ENCODE measurements at places on chromosomes 1 and 21.

DNA sequence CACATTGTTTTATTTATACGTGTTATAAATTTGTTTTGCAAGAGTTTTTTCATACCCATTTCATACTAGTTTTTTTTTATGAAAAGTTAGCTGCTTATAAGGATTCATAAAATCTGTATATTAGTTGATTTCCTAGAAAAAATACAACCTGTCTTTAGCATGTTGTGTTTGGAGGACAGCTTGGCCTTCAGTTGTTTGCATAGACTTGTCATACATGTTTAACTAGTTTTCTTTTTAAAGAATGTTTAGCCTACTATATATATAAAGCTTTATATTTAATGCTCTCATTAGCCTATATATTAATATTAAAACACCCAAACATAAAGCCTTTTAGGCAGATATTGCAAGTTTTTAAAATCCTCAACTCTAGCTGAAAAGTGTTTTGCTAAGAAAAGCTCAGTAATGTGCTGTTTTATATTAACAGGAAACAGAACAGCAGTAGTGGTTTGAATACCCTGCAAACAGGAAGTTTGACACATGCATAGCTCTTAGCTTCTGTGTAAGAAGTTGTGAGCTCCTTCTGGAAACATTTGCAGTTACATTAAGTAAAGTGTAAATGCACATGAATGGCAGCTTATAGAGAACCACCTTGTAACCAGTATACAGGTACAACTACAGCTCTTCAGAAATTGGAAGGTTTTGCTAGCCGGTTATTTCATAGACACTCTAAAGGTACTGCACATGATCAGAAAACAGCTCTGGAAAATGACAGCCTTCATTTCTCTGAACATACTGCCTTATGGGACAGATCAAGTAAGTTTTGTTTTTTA is at the start of gene PRKACB:
PRKACB (plus strand) TSS at position 476 of the 770 bp plus-strand sequence; CDS start at position 567, 91 bp downstream.
- peak; percentile 5 for DNase-seq

DNA sequence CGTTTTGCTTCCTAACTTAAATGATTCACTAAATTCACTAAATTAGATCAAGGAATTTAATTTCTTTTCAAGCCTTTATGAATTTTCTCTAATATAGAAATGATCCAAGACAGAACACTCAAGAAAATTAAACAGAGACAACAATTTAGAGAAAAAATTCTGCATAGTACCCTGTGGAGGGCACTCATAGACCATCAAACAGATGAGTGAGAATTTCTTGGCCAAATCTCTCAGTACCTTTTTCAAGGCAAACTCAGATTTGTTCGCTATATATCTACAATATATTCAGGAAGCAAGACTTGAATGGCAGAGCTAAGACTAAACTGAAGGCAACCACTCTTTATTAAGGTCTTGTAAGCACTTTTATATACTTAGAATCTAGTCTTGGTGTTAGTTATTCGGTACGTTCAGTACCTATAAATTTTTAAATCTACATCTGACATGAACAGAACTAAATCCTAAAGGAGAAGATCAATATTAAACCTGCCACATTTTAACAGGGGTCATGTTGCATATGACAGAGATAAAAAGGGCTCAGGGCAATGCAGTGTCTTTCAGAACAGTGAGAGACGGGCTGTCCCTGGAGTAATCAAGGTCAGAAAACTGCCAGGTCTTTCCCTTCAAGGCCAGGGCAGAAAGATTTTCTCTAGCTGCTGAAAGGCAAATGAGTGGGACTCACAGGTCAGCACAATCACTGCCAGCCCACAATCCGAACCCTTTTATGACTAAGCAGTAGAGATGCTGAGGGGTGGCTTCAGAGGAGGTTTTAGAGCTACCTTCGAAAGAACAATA is 118.8 kb upstream of the TMPRSS15 start:
- no peak for DNase-seq

DNA sequence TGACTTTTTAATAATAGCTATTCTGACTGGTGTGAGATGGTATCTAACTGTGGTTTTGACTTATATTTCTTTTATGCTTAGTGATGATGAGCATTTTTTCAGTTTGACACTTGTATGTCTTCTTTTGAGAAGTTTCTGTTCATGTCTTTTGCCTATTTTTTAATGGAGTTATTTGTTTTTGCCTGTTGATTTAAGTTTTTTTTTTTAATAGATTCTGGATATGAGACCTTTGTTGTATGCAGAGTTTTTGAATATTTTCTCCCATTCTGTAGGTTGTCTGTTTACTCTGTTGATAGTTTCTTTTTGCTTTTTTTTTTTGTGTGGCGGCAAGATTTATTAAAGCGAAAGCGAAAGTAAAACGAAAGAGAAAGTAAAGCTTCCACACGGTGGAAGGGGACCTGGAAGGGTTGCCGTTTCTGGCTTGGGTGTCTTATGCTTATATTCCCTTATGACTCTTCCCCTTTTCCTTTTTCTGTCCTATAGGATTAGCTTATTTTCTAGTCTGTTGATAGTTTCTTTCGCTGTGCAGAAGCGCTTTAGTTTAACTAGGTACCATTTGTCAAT is 67.6 kb downstream of the TBX19 start:
- no peak for DNase-seq

DNA sequence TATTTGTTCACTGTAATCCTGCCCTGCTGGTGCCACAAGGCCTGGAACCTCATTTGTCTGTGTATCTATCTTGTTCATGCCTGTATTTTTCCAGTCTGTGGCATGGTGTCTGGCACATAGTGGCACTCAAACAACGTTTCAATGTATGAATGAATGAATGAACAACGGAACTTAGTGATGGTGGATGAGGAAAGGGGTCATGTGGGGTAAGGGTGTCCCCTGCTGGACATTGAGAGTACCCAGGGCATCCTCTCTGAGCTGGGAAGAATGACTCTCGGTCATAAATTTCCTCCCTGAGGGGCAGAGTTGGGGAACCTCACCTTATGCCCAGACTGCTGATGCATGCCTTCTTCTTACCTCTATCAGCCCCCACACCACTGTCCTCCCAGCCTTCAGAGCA is 18.9 kb upstream of the ZNF683 start:
- DNase-seq = no peak

DNA sequence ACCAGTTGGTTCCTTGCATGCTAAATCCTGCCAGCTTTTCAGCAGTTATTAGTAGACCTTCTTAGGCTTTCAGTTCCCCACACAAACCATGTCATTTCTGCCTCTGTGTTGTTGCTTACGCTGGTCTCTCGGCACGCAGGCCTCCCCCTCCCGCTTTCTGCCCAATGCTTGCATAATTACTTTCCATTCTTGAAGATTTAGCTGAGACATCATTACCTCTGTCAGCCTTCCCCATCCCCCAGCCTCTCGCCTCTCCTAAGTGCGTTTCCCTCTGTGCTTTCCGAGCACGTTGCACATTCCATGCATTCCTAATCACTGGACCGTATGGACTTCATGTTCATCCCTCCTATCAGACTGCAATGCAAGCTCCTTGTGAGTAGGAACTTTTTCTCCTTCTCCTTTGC is 26.8 kb downstream of the TSHB start:
- DNase-seq = no peak

DNA sequence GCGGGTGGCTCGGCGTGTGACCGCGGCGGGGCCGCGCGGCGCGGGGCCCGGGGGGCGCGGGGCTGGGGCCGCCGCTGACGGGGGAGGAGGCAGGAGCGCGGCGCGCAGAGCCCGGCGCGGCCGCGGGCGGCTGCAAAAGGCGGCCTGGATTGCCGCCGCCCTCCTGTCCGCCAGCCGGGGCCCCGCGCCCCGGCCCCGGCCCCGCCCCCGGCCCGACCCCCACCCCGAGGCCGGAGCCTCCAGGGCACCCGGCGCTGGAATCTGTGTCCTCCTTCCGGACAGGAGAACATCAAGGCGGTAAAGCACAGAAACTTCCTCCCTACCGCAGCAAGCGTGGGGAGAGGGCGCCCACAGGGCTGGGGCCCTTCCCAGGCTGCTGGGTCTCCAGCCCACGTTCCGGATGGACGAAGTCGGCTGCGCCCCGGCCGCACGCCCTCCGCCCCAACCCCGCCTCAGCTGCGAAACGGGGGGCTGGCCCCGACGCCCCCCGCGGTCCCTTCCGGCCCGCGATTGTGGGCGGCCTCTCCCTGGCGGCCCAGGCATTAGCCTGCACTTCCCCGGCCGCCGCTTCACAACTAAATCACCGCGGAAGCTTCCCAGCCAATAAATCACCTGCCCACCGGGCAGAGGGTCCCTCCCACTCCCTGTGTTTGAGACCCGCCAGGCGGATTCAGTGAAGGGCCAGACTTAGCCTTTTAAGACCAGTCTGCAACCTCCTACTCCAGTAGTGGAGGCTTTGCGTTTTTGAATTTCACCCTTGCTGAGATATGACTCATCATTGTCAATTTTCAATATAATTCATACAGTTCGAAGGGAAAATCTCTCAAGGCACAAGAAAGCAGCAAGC is 106.0 kb downstream of the SLC45A1 start:
- DNase-seq = peak; percentile 40

DNA sequence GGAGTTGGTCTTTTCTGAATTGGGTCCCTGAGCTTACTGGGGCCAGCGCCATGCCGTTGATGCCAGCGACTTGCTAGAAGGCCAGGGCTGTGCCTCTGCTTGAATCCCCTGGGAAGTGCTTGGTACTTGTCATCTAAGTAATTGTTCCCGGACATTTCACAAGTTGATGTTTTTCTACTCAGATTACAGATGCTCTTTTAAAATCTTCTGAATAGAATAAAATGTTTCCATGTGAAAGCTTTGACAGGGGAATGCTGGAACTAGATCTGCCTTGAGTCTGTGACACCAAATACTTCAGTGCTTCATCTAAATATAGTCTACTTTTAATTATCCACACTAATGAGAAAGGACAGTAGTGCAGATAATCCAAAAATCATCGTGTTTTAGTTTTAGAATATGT is 38.3 kb downstream of the PTGFRN start:
- no peak for DNase-seq

- DNase-seq = no peak
Measured at GRCh38 chr1:8389958-8390535, 72.1 kb downstream of the SLC45A1 start.
